CD4-positive, alpha-beta T cell treated with Interleukin-4 for 1 hour (primary cell): ENCODE measurements at places on chromosomes 2 and 18.
A peak's percentile ranks its signal among the peaks of the same experiment; 100 is the strongest.

GRCh38 chr2:117692001-117692763 lies 122.3 kb upstream of the DDX18 start:
- no peak for DNase-seq

- DNase-seq, result peak; percentile 79
Measured at GRCh38 chr2:127829845-127830246, 18.9 kb upstream of the WDR33 start.

DNA sequence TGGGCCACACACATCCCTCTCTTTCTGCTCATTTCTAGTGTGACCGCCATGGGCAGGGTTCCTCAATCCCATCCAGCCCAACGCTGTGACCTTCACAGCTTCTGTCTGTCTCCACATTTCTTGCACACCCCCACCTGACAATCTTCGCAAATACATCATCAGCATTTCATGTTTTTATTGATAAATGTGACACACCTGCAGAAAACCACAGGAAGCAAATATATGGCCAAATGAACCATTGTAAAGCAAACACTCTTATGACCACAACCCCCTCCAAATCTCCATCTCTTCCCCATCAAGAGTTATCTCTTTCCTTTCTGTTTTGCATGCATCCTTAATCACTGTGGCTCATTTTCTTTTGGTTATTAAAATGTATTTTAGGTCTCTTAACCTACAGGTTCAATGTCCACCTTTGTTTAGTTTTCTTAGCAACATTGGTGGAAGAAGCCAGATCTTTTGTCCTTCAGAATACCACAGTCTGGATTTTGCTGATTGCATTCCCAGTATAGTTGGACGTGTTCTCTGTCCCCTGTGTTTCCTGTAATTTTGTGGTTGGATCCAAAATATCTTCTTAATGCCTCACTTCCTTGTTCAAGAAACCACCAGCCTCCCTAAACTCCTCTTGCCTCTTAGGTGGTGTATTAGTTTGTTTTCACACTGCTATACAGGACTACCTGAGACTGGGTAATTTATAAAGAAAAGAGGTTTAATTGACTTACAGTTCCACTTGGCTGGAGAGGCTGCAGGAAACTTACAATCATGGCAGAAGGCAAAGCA lies 9.8 kb upstream of the NCK2 start:
- no peak for DNase-seq

DNA sequence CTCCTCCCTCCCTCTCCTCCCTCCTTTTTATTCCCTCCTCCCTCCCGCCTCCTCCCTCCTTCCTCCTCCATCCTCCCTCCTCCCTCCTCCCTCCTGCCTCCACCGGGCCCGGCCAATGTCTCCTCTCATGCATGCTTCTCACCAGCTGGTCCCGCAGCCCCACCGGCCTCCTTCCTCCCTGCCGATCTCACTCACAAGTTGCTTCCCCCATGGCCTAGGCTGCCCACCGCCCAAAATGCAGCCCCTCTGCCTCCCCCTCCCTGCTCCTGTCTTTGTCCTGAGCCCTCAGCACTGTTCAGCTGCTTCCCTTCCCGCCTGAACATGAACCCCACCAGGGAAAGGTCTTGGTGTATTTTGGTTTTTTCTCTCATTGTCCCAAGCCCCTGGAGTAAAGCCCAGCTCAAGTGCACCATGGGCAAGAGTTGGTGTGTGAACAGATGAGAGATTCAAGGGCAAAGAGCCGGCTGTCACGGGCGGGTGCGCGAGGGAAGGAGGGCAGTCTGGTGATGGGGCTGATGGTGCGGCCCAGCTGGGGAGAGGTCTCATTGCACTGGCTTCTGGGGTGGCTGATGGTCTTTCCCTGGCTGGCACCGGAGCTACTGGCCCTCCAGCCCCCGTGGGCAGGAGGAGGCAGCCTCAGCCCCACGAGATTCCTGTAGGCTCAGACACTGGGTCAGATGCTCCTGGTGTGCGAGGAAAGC lies 117.6 kb downstream of the TWIST2 start:
- no peak for DNase-seq

GRCh38 chr18:28068207-28068606 lies 108.7 kb downstream of the CDH2 start:
- DNase-seq, result no peak

DNA sequence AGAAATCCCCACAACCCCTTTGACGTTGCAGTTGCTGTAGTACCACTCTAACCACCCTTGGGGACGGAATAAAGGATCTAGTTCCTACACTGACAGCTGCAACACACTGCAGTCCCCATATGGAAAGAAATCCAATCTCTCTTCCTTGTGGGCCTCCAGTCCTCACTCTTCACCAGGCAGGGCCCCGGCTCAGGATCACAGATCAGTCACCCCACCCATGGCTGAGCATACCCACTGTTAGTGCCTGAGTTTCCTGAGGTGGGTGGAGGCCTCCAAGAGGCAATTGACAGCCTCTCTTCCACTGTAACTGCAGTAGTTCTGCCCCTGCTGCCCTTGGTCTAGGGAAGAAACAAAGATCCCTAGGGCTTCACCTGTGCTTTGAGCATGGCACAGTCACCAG lies 670.0 kb upstream of the CDH2 start:
- DNase-seq, result no peak

DNA sequence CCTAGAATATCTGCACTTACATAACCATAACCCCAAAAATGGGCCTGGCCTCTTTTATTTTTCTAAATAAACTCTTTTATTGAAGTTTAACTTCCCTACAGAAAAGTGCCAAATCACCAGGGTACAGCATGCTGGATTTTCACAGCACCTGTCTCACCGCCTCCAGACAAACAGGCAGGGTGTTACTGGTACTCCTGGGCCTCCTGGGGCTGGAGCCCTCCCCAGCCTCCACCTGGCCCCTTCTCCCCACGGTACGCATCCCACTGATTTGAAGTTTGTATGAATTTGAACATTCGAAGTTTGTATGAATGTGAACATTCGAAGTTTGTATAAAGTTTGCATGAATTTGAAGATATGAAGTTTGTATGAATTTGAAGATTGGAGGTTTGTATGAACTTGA lies 232.1 kb downstream of the NDUFA10 start:
- DNase-seq, result no peak

GRCh38 chr2:232576995-232577394 lies 26.5 kb downstream of the EIF4E2 start:
- no peak for DNase-seq

DNA sequence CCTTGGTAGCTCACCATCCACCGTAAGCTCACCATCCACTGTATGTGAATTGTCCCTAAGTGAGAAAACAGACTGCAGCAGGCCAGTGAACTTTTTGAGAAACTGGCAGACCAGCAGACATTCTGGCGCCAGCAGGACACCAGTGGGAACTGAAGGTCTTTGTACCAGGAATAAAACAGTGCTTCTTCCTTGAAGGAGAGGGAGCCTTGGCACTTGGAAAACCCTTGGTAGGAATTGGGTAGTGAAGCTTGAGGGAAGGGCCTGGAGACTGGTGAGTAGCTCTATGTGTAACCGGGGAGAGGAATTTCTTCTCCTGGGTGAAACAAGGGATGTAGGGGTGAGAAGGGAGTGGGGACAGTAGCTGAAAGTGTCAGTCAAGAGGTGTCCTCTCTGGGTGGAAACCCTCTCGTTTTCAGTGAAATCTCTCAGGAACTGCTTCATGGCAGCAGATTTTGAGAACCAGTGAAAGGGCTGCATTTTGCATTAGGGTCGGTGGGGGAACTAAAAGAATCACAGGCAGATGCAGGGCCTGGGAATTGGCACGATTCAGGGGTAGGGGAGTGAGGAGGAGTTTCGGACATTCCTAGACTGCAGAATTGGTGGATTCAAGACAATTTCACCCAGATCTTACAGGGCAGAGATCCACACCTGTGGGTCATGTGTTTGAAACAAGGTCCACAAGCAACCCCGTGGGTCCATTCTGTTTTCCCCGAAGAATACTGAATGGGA lies 131.5 kb upstream of the DLX2 start:
- no peak for DNase-seq

GRCh38 chr2:212066546-212066945 lies 472.1 kb downstream of the ERBB4 start:
- no peak for DNase-seq

- no peak for DNase-seq
Measured at GRCh38 chr2:240425697-240426096, 9.8 kb upstream of the GPC1 start.

DNA sequence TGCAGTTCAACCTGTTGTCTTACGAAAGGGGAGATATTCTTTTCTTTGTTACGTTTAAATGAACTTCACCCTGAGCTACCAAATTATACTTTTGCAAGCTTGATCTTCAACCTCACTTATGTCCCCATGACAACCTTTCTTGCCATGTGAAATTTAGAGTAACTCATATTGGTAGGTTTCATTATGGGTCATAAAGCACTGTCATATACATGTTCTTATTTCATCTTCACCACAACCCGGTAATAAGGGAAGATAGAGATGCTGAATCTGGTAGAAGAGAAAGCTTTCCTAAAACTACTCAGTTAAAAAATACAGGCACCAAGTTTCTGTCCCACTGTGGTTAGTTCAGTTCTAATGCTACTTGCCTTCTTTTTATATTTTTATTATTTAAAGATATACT lies 208.5 kb upstream of the NRP2 start:
- no peak for DNase-seq

DNA sequence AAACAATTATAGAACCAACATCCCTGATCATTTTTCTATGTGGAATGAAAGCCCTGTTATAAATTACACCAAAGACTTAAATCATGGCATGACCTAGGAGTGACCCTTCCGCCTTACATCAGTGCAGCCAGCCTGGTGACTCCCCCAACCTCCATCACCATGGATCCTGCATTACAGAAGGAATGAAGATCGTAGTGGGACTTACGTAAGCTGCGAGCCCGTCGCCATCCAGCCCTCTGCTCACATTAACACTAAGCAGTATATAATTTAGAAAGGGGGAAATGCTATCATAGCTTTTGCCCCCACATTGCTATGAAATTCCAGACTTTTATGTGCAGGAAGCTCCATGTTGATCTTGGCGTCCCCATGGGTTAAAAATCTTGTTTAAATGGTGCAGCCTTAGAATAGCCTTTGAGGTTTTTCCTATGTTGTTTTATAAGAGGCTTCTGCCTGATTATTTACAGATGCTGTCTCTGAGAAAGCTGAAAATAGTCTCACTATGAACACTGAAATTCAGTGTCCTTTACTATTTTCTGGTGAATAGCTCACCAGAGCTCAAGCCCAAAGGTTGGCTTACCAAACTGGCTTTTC lies 76.3 kb downstream of the COLEC12 start:
- DNase-seq, result no peak

GRCh38 chr2:191697870-191698269 lies 19.9 kb downstream of the NABP1 start:
- DNase-seq, result no peak

- no peak for DNase-seq
Measured at GRCh38 chr2:15844211-15844801, 96.0 kb upstream of the MYCN start.

DNA sequence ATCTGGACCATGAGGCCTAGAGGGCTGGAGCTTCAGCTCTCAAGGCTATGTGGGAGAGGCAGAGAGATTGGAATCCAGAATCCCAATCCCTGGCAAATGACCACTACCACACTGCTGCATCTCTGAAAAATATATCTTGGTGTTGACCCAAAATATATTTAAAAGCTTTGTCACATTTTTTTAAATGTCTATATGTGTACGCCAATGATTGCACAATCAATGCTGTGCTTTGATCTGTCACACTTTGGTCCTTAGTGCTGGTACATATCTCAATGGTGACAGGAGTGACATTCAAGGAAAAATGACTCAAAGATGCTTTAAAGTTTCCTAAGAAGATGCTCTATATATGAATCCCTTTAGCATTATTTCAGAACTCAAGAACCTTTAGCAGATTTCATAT lies 31.7 kb upstream of the NEDD4L start:
- DNase-seq, result no peak

DNA sequence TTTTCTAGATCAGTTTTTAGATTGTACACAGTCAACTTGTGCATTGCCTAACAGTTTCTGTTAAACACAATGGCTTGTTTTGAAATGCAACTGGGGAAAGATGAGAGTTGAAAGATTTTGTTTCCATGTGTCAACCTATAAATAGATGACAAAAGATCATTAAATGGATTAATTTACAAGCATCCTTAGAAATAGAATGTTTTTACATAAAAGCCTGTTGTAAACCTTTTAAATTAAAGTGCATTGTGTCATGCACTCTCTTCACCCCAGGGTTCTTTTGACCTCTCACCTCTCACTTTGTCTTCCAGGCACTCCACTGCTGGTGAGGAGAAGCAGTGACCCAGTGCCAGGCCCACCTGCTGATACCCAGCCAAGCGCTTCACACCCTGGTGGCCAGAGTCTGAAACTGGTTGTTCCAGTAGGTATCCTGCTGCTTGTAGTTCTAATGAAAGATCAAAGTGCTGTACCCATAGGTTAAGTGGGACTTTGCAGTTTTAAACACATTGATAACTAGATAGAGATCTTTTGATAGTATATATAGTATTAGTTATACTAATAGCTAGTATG lies 502.1 kb downstream of the PARD3B start:
- no peak for DNase-seq

DNA sequence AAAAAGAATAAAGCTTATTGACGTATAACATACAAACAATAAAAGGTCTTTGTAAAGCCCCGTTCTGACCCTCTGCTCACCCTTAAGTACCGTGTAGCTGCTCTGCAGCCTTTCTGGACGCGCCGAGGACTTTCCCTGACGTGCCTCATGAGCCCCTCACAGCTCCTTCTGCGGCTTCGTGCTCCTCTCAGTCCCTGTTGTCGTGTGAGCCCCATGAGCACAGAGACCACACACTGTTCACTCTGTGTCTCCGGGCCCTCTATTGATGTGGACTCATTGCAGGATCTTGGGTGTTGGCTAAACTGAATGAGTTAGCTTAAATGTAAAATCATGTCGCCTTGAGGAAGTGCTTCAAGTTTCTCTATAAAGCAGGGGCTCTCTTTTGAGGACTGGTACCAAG lies 43.6 kb upstream of the INHBB start:
- DNase-seq, result no peak

- no peak for DNase-seq
Measured at GRCh38 chr2:236176417-236176816, 8.2 kb upstream of the GBX2 start.

- DNase-seq, result no peak
Measured at GRCh38 chr2:1701556-1702185, 42.6 kb downstream of the PXDN start.

DNA sequence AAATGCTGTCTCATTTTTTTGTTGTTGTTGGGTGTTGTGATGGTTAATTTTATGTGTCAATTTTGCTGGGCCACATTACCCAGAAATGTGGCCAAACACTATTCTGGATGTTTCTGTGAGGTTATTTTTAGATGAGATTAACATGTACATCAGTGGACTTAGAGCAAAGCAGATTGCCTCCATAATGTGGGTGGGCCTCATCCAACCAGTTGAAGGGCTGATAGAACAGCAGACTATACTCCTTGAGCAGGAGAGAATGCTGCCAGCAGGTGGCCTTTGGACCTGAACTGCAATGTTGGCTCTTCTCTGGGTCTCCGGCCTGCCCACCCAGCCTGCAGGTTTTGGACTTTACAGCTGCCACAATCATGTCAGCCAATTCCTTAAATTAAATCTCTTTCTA lies 169.0 kb downstream of the FTCDNL1 start:
- no peak for DNase-seq

- no peak for DNase-seq
Measured at GRCh38 chr2:241940329-241940728, 70.8 kb downstream of the RTP5 start.

DNA sequence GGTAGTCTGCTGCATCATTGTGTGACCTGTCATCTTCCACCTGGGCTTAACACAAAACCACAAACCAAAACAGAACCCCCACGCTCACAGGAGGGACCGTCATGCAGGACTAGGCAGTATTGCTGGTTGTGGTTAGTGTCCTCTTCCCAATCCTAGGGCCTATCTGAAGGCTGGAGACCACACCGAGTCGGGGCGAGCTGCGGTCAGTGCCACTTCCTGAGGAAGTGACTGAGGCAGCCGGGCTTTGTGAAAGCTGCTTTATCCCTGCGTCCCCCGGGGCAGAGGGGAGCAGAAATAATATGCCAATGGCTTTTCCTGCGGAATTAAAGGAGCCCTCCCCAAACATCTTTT lies 22.9 kb downstream of the ZNF532 start:
- DNase-seq, result peak; percentile 19
